ENCODE measurements at places on chromosomes 2 and 18. TPM values are rescaled to one million over a fixed set of nuclear protein-coding genes. Genes with fewer than 3 reads are reported as not detected.

GRCh38 chr2:219434718-219435525 is at the start of gene SPEG:
SPEG (plus strand) TSS chr2:219434843; CDS start chr2:219434978, 135 bp downstream.
- no peak for DNase-seq
- no peak within 1 kb of the TSS for H3K27ac ChIP-seq
- no peak within 1 kb of the TSS for H3K4me3 ChIP-seq
- H3K36me3 ChIP-seq = no peaks in the 10 kb centered on the region

DNA sequence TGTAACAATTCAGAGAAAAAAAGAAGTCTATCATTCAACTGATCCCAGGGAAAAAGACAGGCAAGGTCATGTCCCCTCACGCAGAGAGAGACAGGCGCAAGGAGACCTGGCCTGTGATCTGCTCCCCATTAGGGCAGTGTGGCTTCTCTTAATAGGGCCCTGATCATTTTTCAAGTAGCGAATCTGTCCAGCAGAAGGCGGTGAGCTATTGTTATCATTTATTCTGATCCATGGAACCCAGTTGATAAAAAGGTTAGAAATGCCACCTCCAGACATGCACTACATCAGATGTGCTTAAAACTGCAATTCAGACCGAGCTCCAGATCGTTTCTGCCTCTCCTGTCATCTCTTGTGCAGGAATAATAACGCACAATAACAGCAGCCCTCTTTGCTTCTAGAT is 1025.6 kb upstream of the PIK3C3 start:
- no peaks in the 10 kb centered on the region for H3K4me1 ChIP-seq
- no peaks in the 10 kb centered on the region for H3K36me3 ChIP-seq

GRCh38 chr18:11937874-11938478 is 29.9 kb upstream of the MPPE1 start:
- DNase-seq = peak; percentile 78
- no peak overlapping the region for H3K27ac ChIP-seq
- no peaks in the 10 kb centered on the region for H3K4me1 ChIP-seq
- H3K27me3 ChIP-seq = no peaks in the 10 kb centered on the region
- no peak overlapping the region for H3K4me3 ChIP-seq

DNA sequence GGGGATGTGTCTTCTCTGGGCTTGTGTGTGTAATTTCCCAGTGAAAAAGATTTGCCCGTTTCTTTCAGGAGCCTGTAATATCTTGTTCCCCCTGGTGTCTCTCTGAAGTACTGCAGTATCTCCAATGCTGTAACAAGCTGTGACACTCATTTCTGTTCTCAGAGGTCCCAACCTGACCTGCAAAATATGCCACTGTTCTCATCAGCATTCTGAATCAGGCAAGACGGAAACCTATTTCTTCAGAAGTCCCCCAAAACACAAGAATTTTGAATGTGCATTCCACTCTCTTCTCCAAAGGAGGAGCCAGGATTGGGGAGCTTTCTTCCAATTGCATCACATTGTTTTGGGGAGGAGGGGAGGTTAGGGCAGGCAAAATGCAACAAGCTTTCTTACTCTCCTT is 77.0 kb upstream of the CNGA3 start:
- peaks cover 2% of the 10 kb centered on the region for H3K27me3 ChIP-seq
- H3K27ac ChIP-seq = no peak overlapping the region
- DNase-seq = peak; percentile 27
- no peaks in the 10 kb centered on the region for H3K4me1 ChIP-seq

- H3K4me1 ChIP-seq = peaks cover 48% of the 10 kb centered on the region
- H3K27ac ChIP-seq = peak overlapping the region; percentile 40
- no peak for DNase-seq
- no peaks in the 10 kb centered on the region for H3K36me3 ChIP-seq
Observed at GRCh38 chr2:160388464-160389263, 104.9 kb downstream of the RBMS1 start.

- H3K4me3 ChIP-seq = no peak overlapping the region
- H3K27me3 ChIP-seq = no peaks in the 10 kb centered on the region
- no peaks in the 10 kb centered on the region for H3K4me1 ChIP-seq
- no peaks in the 10 kb centered on the region for H3K36me3 ChIP-seq
Observed at GRCh38 chr18:5853253-5853652, 42.1 kb downstream of the TMEM200C start.

DNA sequence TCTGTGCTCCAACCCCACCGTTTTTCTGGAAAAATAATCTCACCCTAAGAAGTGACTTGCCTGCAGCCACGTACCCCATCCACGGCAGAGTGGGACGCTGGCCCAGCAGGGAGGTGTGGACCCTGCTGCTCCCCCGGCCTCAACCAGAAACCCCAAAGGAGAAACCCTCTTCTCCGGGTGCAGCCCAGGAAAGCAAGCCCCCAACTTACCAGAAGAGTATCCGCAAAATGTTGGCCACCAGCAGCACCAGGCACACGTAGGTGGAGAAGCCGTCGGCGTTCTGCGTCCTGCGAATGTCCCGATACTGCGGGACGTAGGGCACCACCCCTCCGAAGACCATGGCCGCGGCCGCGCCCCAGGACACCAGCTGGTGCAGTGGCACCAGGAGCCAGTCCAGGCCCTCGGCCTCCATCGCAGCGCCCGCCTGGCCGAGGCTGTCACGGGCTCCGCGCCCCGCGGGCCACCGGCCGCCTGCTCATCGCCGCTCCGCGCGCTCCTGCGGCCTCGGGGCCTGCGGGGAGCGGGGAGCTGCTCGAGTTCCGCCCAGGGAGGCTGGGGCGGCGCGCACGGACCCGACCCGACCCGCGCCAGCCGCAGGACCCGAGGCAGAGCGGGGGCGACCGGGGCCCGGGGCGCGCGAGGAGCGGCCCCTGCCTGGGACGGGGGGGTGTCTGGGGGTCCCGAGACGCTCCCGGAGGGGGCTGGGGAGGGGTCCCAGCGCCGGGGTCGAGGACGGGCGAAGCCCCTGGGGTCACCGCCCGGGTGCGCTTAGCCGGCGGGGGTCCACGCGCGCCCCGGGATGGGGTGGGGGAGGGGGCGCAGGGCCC is 725 bp downstream of the SLC66A2 start:
- H3K4me3 ChIP-seq = peak overlapping the region; percentile 96
- peak; percentile 21 for DNase-seq
- peaks cover 5% of the 10 kb centered on the region for H3K4me1 ChIP-seq
- peaks cover 2% of the 10 kb centered on the region for H3K36me3 ChIP-seq

DNA sequence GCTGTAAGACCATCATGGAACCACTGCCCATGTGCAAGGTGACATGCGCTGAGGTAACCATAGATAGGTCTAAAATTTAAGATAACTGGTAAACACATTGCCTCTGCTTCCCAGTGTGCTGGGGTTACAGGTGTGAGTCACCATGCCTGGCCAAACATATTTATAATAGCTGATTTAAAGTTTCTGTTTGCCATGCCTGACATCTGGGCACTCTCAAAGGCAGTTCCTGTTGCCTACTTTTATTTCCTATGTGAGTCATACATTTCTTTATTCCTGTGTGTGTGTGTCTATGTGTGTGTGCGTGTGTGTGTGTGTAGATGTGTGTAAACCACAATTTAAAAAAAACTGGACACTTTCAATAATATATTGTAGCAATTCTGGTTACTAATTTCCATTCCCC is 415.2 kb upstream of the NETO1 start:
- H3K27ac ChIP-seq = no peak overlapping the region
- no peaks in the 10 kb centered on the region for H3K27me3 ChIP-seq
- no peak for DNase-seq
- H3K36me3 ChIP-seq = no peaks in the 10 kb centered on the region
- H3K4me1 ChIP-seq = no peaks in the 10 kb centered on the region

DNA sequence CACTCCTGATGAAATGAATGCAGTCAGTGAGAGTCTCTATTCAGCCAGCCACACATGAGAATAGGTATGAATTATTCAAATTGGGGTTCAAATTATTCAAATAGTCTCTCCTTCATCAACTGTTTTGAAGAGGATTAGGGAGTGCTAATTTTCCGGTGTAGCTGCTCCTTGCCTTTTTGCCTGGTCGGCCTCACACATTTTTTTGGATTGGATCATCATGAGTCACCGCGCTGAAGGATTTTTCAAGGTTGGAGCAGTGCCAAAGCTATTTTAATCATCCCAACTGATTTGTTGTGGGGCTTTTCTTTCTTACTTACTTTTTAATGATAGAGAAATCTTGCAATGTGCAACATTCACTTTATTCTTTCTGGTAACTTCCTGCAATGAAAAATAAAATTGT is 2.4 kb upstream of the DTNA start:
- peak; percentile 92 for DNase-seq
- peak overlapping the region; percentile 52 for H3K27ac ChIP-seq
- no peaks in the 10 kb centered on the region for H3K27me3 ChIP-seq

- no peak overlapping the region for H3K27ac ChIP-seq
- no peaks in the 10 kb centered on the region for H3K36me3 ChIP-seq
- no peaks in the 10 kb centered on the region for H3K27me3 ChIP-seq
- no peak overlapping the region for H3K4me3 ChIP-seq
- H3K4me1 ChIP-seq = peaks cover 17% of the 10 kb centered on the region
Observed at GRCh38 chr2:28352104-28352503, 40.6 kb upstream of the FOSL2 start.

DNA sequence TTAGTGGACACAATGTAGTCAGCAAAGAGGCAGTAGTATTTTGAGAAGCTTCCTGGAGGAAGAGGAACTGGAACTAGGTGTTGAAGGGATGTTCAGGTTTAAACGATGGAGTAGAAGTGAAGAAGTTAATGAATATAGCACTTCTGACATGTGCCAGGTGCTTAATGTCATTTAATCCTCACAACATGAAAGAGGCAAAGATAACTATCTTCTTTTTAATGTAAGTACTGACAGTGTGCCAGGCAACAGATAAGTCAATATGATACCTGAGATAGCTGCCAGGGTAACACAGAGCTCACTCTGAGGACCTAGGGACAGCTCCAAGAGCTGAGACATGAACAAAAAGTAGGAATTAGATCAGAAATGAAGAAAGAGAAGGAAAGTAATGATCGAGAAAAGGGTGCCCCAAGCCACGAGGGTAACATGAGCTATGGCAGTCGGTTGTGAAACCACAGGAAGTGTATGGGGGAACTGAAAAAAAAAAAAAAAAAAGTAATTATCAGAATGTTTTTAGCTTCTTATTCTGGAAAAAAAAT is 140.7 kb downstream of the RNF144A start:
- H3K4me1 ChIP-seq = no peaks in the 10 kb centered on the region
- H3K27me3 ChIP-seq = no peaks in the 10 kb centered on the region
- H3K36me3 ChIP-seq = no peaks in the 10 kb centered on the region
- H3K4me3 ChIP-seq = no peak overlapping the region
- no peak overlapping the region for H3K27ac ChIP-seq

DNA sequence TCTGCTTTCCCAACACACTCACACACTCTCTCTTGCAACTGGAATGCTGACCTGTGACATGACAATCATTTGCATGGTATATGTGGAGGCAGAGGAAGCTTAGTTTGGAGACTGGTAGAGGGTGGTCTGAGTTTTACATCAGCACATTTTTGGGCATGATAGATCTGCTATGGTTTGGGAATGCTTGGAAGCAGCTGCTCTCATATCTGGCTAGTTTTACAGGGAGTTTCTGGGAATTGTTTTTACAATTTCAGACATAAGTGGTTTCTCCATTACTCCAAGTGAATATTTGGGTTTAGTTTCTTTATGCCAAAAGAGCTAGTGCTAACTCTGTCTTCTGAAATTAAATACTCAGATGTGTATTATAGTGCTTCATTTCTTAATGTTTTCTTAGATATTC is 977.6 kb downstream of the SUCLG1 start:
- no peaks in the 10 kb centered on the region for H3K36me3 ChIP-seq
- H3K27me3 ChIP-seq = no peaks in the 10 kb centered on the region
- no peak overlapping the region for H3K4me3 ChIP-seq
- no peaks in the 10 kb centered on the region for H3K4me1 ChIP-seq
- H3K27ac ChIP-seq = no peak overlapping the region

- no peaks in the 10 kb centered on the region for H3K36me3 ChIP-seq
- H3K27ac ChIP-seq = no peak overlapping the region
- no peak for DNase-seq
- H3K4me3 ChIP-seq = no peak overlapping the region
- peaks cover 5% of the 10 kb centered on the region for H3K4me1 ChIP-seq
Observed at GRCh38 chr2:226581004-226581403, 218.6 kb downstream of the IRS1 start.

GRCh38 chr18:13308369-13308768 is 89.8 kb downstream of the LDLRAD4 start:
- H3K27ac ChIP-seq = no peak overlapping the region
- DNase-seq = no peak
- no peaks in the 10 kb centered on the region for H3K4me1 ChIP-seq
- H3K4me3 ChIP-seq = no peak overlapping the region
- H3K36me3 ChIP-seq = no peaks in the 10 kb centered on the region
- H3K27me3 ChIP-seq = no peaks in the 10 kb centered on the region

GRCh38 chr2:219609149-219609750 is 11.6 kb downstream of the STK11IP start:
- H3K27me3 ChIP-seq = no peaks in the 10 kb centered on the region
- no peaks in the 10 kb centered on the region for H3K4me1 ChIP-seq
- DNase-seq = no peak
- no peak overlapping the region for H3K27ac ChIP-seq

The PLB1 gene
- 0.80 TPM for total RNA-seq

The EGR4 gene
- total RNA-seq = not detected

The LIPG gene
- total RNA-seq = 96.2 TPM

The OTOS gene
- not detected for total RNA-seq

The CCDC121 gene
- total RNA-seq = 3.3 TPM

The NOL4 gene
- total RNA-seq = not detected

The NDC80 gene
- total RNA-seq = 39.6 TPM

The TNFAIP6 gene
- not detected for total RNA-seq

The IL1RL1 gene
- 44.0 TPM for total RNA-seq

The ZNF519 gene
- 7.1 TPM for total RNA-seq

Data from endothelial cell of umbilical vein (primary cell).